ENCODE measurements at places on chromosomes 16 and 17.
A peak's percentile ranks its signal among the peaks of the same experiment; 100 is the strongest.

DNA sequence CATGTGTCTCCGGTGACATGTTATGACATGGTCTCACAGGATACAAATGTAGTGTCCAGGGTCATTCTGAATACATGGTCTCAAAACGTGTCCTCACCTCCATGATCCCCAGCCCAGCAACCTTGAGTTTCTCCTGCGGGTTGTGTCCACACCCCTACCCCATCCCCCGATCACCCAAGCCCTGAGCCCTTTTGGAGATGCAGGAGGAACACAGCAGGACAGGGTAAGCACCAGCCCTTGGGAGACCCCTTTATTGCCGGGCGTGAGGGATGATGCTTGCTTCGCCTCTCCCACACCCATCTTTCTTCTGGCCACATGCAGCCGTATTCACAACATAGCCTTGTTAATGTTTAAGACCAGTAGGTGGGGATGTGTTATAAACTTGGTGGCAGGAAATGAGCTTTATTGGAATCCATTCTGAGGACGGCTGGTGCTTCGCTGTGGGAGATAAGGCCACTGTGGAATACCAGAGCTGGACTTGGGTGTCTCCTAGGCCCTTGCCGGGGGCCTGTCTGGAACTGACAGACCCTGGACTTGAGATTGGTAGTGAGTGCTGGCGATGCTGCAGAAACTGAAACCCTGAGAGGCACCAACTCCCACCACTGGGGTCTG is 5.5 kb downstream of the TMEM132E start:
- DNase-seq = peak; percentile 10

DNA sequence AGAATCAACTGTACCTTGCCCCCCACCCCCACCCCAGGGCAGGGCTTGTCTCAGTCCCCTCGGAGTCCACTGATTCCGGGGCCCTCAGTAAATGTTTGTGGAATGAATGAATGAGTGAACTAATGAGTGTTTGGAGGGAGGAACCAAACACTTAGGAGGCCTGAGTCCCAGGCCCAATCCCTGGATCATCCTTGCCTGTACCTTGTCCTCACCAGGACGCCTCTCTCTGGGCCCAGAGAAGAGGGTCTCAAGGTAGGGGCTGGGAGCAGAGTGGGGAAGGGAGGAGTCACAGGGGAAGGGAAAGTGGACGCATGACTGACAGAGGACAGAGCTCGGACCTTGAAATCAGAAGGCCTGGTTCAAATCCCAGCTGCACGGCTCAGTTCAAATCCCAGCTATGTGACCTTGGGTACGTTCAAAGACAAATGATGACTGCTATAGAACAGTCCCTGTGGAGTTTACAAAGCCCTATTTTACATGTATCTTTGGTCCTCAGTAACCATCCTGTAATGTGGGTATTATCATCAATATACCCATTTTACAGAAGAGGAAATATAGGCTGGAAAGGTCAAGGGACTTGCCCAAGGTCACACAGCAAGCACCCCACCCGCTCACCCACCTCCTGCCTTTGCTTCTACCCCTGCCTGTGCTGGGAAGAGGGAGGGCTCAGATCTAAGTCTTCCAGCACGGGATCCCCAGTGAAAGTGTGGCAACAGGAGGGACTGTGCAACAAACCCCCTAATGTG is 18.3 kb downstream of the SLC4A1 start:
- no peak for DNase-seq

DNA sequence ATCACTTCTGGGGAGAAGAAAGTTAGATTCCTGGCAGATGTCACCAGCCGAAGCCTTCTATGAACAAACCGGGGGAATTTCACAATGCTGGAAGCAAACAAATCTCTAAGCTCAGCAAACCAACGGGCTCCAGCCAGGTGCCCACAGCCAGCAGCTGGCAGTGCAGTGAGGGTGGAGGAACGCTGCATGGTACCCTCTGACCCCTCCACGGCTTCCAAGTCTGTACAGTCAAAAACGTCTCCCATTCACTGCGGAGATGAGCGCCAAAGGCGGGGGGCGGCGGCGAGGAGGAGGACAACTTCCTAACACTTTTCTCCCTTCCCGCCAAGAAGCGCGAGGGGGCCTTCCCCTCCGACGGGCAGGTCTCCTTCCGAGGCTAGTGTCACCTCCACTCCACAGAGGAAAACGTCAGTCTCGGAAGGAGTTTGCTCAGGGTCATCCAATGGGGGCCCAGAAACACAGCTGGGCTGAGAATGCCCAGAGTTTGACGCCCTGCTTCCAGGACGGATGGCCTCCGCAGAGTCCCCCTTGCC is 924 bp downstream of the ZNF598 start:
- peak; percentile 11 for DNase-seq

- DNase-seq = no peak
Observed at GRCh38 chr17:81437191-81437651, 42.0 kb downstream of the BAHCC1 start.

DNA sequence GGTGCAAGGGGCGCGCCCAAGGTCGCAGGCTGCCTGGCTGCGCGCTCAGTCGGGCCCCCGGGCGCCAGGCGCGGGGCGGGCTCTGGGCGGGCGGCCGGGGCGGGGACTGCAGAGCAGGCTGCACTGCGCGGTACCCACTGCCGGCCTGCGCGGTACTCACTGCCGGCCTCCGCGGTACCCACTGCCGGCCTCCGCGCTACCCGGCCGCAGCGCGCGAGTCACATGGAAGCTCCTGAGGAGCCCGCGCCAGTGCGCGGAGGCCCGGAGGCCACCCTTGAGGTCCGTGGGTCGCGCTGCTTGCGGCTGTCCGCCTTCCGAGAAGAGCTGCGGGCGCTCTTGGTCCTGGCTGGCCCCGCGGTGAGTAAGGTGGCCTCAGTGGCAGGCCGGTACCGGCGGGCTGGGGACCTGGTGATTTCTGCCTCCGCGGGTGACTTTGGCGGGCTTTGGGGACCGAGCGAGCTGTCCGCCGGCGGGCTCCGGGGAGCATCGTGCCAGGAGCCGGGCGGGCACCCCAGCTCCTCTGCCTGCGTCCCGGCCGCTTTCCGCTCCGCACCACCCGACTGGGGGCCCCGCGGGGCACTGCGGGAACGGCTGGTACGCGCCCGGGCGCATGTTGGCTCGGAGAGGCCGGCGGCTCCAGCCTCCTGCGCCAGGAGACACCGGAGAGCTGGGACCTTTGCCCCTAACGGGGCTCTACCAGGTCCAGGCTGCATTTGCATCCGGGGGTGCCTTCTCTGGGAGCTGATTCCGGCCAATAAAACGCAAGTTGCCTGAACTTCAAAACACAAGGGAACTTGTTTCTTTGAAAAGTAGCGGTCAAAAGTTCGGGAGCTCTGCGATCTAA is at the start of gene SLC47A1:
Gene SLC47A1, plus strand, starts transcription at position 137 of the 844 bp plus-strand sequence. Its CDS starts 86 bp downstream, at position 223.
- DNase-seq = no peak

- DNase-seq = no peak
Observed at GRCh38 chr16:22327446-22327775, 30.2 kb downstream of the POLR3E start.

- no peak for DNase-seq
Observed at GRCh38 chr17:39580082-39580468, 27.6 kb downstream of the NEUROD2 start.

DNA sequence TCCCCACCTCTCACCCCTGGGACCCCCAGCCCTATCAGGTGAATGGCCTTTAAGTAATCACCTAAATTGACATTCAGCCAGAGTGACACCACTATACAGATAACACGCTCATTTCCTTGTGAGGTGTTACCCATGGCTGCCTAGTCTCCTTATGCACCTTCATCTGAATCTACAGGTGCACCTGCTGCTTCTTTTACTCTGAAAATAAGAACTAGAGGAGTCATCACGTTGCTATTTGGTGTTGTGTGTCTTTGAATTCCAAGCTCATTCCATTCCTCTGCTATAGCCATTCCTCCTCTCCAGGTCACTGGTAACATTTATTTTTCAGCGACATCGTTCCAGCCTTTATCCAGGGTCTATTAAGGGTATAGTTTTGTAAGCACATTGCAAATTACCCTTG is 9.8 kb downstream of the LGALS9 start:
- DNase-seq = no peak

DNA sequence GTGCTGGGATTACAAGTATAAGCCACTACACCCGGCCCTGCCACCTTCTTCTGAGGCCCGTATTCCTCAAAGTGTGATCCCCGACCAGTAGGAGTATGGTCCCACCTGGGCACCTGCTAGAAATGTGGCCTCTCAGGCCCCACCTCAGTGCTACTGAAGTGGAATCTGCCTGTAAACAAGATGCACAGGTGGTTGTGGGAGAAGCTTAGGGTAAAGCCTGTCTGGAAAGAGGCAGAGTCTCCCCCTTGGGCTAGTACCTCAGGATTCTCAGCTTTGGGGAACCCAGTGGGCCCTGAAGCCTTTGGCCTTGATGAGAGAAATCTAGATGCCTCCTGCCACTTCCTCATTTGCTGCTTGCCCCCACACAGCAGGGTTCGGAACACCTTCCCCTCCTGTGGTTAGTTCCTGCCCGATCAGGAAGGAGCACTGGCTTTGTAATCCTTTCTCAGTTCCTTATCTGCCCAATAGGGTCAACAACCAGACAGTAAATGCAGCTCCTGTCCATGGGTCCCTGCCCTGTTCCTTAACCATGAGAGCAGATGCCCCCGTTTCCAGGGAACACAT is 25.2 kb downstream of the TK2 start:
- no peak for DNase-seq

GRCh38 chr16:27924411-27925118 is 138.9 kb downstream of the GSG1L start:
- no peak for DNase-seq

GRCh38 chr16:2895813-2896212 is 12.8 kb downstream of the FLYWCH2 start:
- DNase-seq = peak; percentile 48

DNA sequence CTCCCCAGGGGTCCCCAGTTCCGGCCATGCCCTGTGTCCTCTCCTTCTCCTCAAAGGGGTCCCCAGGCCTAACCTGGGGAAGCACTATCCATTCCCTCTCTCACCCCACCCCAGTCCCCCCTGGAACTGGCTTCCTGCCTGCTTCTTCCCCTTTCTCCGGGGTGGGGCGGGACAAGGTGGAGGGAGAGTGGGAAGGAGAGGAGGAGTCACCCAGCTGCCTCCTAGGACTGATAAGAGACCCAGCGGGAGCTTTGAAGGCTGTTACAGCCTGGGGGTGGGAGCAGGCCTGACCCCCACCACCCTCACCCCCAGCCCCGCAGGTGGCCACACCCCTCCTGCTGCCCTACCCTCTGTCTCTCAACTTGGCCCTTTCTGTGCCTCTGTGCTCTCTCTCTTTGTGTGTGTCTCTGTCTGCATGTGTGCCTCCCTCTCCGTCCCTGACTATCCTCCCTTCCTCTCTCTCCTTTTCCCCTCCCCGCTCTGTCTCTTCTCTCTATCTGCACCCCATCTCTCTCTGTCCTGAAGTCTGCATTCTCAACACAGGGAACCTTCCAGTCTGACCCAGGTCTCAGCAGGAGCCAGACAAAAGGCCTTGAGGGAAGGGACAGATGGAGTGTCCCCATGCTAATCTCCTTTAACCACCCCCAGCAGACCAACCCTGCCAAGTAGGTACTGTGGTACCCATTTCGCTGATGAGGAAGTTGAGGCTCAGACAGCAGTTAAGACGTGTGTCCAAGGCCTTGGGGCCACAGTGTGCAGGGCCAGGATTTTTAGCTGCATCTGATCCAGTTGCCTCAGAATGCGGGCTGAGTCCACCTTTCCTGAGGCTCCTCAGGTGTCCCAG is 66.1 kb downstream of the RAB11FIP4 start:
- no peak for DNase-seq

DNA sequence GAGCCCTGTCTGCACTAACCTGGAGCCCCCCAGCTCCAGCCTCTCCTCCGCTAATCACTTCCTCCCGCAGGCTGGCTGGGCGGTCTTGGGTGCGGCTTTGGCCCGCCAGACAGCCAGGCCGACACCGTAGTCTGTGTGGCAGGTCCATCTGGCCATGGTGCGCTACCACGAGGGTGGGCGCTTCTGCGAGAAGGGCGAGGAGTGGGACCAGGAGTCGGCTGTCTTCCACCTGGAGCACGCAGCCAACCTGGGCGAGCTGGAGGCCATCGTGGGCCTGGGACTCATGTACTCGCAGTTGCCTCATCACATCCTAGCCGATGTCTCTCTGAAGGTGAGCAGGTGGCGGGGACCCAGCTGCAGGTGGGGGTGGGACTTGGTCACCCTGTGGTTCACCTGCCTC is 30.7 kb upstream of the POLR3E start:
- DNase-seq = no peak

DNA sequence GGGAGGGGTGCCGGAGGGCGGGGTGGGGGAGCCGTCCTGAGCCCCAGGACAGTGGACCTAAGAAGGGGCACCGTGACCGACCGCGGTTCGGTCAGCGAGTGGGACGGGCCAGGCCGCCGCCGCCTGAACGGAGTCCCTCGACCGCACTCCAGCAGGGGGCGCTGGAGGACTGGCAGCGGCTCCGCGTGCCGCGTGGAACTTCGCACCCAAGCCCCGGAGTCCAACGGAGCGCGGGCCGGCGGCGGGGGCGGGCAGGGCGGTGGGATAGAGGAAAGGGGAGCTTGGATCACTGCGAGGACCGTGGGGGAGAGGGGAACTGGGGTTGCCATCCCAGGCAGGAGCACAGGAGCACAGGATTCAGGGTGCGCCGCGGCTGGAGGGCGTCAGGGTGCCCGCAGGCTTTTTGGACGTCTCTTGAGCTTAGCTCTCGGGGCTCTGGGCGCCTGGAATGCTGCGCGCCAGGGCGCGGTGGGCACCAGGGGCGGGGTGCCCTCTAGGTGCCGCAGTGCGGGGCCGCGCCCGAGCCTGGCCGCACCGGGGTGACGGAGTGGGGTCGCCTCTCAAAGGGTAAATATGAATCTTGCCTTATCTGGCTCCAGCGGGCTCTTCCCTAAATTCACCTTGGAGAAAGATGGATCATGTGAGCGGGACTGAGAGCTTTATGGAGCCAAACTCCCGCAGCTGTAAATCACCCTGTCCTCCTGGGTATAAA is 379 bp upstream of the OTOP2 start:
- peak; percentile 21 for DNase-seq

DNA sequence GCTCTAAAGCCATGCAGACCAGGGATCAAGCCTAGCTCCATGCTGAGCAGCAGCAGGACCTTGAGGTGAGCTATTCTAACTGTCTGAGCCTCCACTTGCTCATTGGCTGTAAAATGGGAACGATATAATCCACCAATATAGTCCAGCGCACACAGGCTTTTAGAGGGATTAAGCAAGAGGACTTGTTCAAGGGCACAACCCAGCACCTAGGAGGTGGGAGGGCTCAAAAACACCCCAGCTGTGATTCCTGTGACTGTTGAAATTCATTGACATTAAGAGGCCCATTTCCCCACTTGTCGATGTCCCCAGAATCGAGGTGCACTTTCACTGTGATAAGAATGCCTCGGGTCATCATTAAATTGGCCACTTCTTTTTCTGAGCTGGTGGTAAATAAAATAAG is 4.1 kb downstream of the USH1G start:
- no peak for DNase-seq

GRCh38 chr16:82741073-82741615 is 114.4 kb downstream of the CDH13 start:
- peak; percentile 63 for DNase-seq

All from fibroblast of skin of right quadriceps (primary cell).